ENCODE measurements at places on chromosomes 16 and 17. TPM values are rescaled to one million over a fixed set of nuclear protein-coding genes. Genes with fewer than 3 reads are reported as not detected.

Gene DHRS7C
- total RNA-seq, result not detected

- no peak for DNase-seq
- no peak overlapping the region for H3K4me3 ChIP-seq
- no peaks in the 10 kb centered on the region for H3K36me3 ChIP-seq
- H3K4me1 ChIP-seq, result no peaks in the 10 kb centered on the region
Measured at GRCh38 chr17:48756830-48757251, 28.3 kb upstream of the HOXB13 start.

Gene PDXDC1
- 40.3 TPM for total RNA-seq

GRCh38 chr17:29021226-29021625 is 15.4 kb upstream of the SEZ6 start:
- no peak overlapping the region for H3K4me3 ChIP-seq
- H3K27me3 ChIP-seq, result peaks cover 3% of the 10 kb centered on the region
- DNase-seq, result no peak
- no peaks in the 10 kb centered on the region for H3K36me3 ChIP-seq
- H3K4me1 ChIP-seq, result peaks cover 7% of the 10 kb centered on the region

GRCh38 chr17:66138120-66138519 is 53.8 kb downstream of the CEP112 start:
- no peak overlapping the region for H3K27ac ChIP-seq
- DNase-seq, result no peak
- H3K27me3 ChIP-seq, result no peaks in the 10 kb centered on the region
- no peaks in the 10 kb centered on the region for H3K4me1 ChIP-seq
- H3K4me3 ChIP-seq, result no peak overlapping the region

Gene CCDC200
- total RNA-seq, result not detected

Gene ZNF668
- total RNA-seq, result 8.6 TPM

Gene HS3ST6
- total RNA-seq, result 9.9 TPM

- no peaks in the 10 kb centered on the region for H3K4me1 ChIP-seq
- no peak overlapping the region for H3K27ac ChIP-seq
- DNase-seq, result no peak
- no peak overlapping the region for H3K4me3 ChIP-seq
- no peaks in the 10 kb centered on the region for H3K27me3 ChIP-seq
- H3K36me3 ChIP-seq, result no peaks in the 10 kb centered on the region
Measured at GRCh38 chr17:61279476-61280145, 120.0 kb upstream of the TBX2 start.

Gene WFDC1
- 5.9 TPM for total RNA-seq

- no peak overlapping the region for H3K27ac ChIP-seq
- no peaks in the 10 kb centered on the region for H3K27me3 ChIP-seq
- no peak for DNase-seq
Measured at GRCh38 chr16:77548766-77549165, 113.9 kb upstream of the ADAMTS18 start.

- H3K4me1 ChIP-seq, result peaks cover 48% of the 10 kb centered on the region
- DNase-seq, result no peak
- no peak overlapping the region for H3K27ac ChIP-seq
- no peak overlapping the region for H3K4me3 ChIP-seq
- no peaks in the 10 kb centered on the region for H3K27me3 ChIP-seq
- H3K36me3 ChIP-seq, result no peaks in the 10 kb centered on the region
Measured at GRCh38 chr16:85302018-85302847, 190.0 kb upstream of the CIBAR2 start.

DNA sequence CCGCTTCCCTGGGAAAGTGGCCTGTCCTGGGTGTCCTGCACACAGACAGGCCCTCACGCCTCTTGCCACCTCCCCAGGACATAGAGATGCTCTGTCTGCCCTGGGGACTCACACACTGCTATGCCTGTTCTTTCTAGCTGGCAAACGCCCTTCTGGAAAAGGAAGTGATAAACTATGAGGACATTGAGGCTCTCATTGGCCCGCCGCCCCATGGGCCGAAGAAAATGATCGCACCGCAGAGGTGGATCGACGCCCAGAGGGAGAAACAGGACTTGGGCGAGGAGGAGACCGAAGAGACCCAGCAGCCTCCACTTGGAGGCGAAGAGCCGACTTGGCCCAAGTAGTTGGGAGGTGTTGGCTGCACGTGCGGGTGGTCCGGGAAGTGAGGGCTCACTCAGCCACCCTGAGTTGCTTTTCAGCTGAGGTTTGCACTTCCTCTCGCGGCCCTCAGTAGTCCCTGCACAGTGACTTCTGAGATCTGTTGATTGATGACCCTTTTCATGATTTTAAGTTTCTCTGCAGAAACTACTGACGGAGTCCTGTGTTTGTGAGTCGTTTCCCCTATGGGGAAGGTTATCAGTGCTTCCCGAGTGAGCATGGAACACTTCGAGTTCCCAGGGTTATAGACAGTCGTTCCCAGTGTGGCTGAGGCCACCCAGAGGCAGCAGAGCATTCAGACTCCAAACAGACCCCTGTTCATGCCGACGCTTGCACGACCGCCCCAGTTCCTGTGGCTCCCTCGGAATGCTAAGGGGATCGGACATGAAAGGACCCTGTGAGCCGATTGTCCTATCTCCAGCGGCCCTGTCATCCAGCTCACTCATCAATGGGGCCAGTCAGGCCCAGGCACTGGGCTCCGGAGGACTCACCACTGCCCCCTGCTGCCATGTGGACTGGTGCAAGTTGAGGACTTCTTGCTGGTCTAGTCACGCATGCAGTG is 3.5 kb upstream of the RPL13 start:
- no peaks in the 10 kb centered on the region for H3K27me3 ChIP-seq
- DNase-seq, result no peak
- H3K36me3 ChIP-seq, result peaks cover 64% of the 10 kb centered on the region
- peaks cover 16% of the 10 kb centered on the region for H3K4me1 ChIP-seq
- H3K4me3 ChIP-seq, result no peak overlapping the region

GRCh38 chr17:35254107-35254773 is 11.4 kb downstream of the SLFN5 start:
- H3K36me3 ChIP-seq, result no peaks in the 10 kb centered on the region
- H3K27ac ChIP-seq, result peak overlapping the region; percentile 68
- no peak overlapping the region for H3K4me3 ChIP-seq
- no peaks in the 10 kb centered on the region for H3K27me3 ChIP-seq

Gene KRT15
- 743 TPM for total RNA-seq

Gene MFAP4
- total RNA-seq, result 10.1 TPM

Gene KRTAP1-1
- total RNA-seq, result not detected

DNA sequence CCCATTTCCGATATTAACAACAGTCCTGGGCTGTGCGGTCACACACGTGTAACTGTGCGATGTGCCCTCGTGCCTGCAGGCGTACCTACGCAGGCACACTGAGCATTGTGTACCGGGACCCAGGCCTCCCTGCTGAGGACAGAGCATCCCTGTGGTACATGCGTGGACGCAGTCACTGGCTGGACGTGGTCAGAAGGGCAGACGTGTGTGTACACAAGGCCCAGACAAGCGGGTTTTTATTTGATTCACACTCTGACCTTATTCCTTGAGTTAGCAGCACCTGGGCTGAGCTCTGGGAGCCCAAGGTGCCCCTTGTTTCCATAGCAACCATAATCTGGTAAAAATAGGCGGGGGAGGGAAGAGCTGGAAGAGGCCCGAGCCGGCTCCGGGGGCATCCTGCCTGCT is 19.5 kb downstream of the RAP1GAP2 start:
- no peak overlapping the region for H3K4me3 ChIP-seq
- H3K4me1 ChIP-seq, result peaks cover 3% of the 10 kb centered on the region
- DNase-seq, result no peak
- no peaks in the 10 kb centered on the region for H3K36me3 ChIP-seq
- no peak overlapping the region for H3K27ac ChIP-seq

Gene HASPIN
- 4.5 TPM for total RNA-seq

GRCh38 chr17:70683936-70684335 is 514.6 kb downstream of the KCNJ2 start:
- no peak overlapping the region for H3K4me3 ChIP-seq
- H3K27me3 ChIP-seq, result peaks cover 5% of the 10 kb centered on the region
- no peak overlapping the region for H3K27ac ChIP-seq
- DNase-seq, result no peak

Gene DNAH17
- total RNA-seq, result 0.19 TPM

DNA sequence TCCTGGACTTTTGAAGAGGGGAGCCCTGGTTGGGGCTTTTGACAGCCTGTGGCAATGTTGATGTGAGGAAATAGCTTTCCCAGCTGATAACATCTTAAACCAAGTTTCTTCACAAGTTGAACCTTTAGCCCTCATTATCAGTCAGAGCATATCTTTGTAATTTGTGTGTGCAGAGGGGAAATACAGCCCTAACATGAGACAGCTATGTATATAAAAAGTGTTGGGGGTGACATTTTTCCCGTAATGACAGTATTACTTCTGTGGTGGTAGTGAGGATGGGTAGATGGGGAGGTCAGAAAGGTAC is 221.1 kb downstream of the FTO start:
- H3K27me3 ChIP-seq, result no peaks in the 10 kb centered on the region
- H3K4me1 ChIP-seq, result no peaks in the 10 kb centered on the region
- no peaks in the 10 kb centered on the region for H3K36me3 ChIP-seq
- no peak overlapping the region for H3K4me3 ChIP-seq
- no peak for DNase-seq
- H3K27ac ChIP-seq, result no peak overlapping the region

GRCh38 chr16:86067516-86067915 is 168.6 kb downstream of the IRF8 start:
- no peak overlapping the region for H3K4me3 ChIP-seq
- no peaks in the 10 kb centered on the region for H3K36me3 ChIP-seq
- DNase-seq, result no peak
- no peaks in the 10 kb centered on the region for H3K4me1 ChIP-seq

Gene BMERB1
- 38.1 TPM for total RNA-seq

Gene ZNF385C
- not detected for total RNA-seq

Gene SYT17
- total RNA-seq, result 7.6 TPM

Gene PAM16
- total RNA-seq, result 30.0 TPM

GRCh38 chr17:21377705-21378396 is 1.7 kb downstream of the KCNJ12 start:
- DNase-seq, result no peak
- no peak overlapping the region for H3K27ac ChIP-seq
- no peaks in the 10 kb centered on the region for H3K27me3 ChIP-seq
- no peaks in the 10 kb centered on the region for H3K36me3 ChIP-seq
- peaks cover 25% of the 10 kb centered on the region for H3K4me1 ChIP-seq
- H3K4me3 ChIP-seq, result peak overlapping the region; percentile 26

DNA sequence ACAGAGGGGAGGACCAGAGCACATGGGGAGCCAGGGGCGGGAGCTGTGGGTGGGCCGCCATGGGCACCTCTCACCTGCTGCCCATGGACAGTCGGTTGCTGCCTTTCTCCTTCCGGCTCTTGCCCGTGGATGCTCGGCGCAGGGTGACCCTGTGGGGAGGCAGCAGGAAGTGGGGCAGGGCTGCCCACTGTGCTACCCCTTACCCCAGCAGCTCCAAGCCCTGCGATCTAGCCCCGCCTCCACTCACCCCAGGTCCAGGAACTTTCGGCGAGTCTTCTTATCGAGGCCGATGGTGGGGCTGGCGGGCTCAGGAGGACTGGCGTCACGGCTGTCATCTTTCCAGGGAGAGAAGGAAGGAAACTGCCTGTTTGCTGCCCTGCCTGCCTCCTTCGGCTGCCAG is 14.2 kb downstream of the SAMD14 start:
- no peak overlapping the region for H3K27ac ChIP-seq
- peaks cover 24% of the 10 kb centered on the region for H3K4me1 ChIP-seq
- no peak for DNase-seq
- peaks cover 6% of the 10 kb centered on the region for H3K36me3 ChIP-seq
- peaks cover 44% of the 10 kb centered on the region for H3K27me3 ChIP-seq
- no peak overlapping the region for H3K4me3 ChIP-seq

Measured in esophagus squamous epithelium (tissue), 5 donors.